ENCODE measurements at places on chromosomes 2 and 18.

DNA sequence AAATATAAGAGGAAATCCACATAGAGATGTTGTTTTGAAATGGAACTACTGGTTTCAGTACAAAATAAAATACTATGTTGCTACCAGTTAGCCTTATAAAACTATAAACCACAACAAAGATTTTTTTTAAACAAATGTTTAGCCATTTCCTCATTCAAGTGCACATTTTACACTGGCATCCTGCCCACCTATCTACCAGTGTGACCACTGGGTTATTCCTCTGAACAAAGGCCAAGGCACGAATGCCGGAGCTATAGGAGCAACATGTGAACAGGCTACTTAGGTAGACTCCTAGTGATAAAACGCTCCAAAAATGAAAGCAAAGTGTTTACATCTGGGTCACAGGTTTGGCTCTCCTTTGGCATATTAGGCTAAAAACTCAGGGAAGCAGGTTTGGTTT lies 31.8 kb upstream of the SULT1C4 start:
- no peak for DNase-seq

DNA sequence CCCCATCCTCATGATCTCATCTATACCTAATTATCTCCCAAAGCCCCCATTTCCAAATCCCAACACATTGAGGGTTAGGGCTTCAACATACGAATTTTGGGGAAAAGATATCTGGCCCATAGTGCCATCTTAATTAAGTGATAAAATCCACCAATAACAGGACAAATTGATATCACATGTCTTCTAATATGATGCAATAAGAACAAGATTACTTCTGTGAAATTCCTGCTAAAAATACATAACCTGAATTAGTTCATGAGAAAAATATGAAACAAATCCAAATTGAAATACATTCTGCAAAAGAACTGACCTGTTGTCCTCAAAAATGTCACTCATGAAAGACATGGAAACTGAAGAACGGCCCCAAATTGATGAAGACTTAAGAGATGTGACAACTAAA lies 28.8 kb downstream of the FOXI3 start:
- DNase-seq, result no peak

GRCh38 chr18:13536578-13536977 lies 189.8 kb downstream of the FAM210A start:
- no peak for DNase-seq

GRCh38 chr2:200216310-200216709 lies 90.2 kb upstream of the SPATS2L start:
- no peak for DNase-seq

- no peak for DNase-seq
These were observed 392.4 kb downstream of the ALK start for GRCh38 chr2:29528891-29529520.

GRCh38 chr2:102504833-102505232 lies 31.8 kb downstream of the SLC9A4 start:
- DNase-seq, result no peak

DNA sequence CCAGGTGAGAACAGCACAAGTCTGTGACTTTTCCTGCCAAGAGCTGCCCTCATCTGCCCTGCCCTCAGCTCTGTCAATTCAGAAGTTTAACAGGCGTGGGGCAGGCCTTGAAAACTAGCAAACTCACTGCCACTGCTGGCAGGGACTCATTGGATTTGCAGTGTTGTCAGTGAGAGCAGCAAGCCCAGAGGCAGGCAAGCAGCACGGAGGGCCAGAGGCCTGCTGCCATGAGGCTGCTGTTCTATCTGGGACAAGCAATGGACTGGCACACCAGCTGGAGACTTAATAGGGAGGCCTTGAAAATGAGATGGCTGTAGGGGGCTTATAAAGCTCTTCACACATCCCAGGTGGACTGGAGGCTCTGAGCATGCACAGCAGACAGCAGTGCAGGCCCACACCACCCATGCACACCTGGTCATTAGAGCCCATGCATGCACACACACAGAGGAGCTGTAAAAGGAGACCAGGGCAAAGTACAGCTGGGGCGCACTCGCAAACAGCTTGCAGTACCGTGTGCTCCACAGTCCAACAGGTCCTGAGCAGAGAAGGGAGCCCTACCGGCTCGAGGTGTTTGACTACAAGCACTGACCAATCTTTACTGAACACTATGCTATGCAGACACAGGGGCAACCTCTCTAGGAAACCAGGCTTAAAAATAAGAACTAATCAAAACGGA lies 28.7 kb downstream of the MGAT4A start:
- DNase-seq, result no peak

DNA sequence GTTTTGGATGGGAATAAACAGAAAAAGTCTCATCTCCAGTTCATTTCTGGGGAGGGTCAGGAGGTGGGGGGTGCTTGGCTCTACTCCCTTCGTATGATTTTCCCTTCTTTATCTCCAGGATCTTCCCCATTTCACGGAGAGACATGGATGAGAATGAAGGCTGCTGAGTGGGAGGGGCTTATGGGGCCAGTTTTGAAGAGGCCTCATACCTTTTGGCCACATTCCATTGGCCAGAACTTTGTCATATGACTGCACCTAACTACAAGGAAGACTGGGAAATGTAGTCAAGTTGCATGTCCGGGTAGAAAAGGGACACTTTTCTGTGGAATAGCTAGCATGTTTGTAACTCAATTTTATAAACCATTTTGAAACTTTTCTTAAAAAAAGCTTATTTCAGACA lies 117.6 kb downstream of the NEDD4L start:
- DNase-seq, result no peak

GRCh38 chr18:26652501-26652900 lies 104.1 kb upstream of the KCTD1 start:
- no peak for DNase-seq
